ENCODE measurements at places on chromosomes 7 and 10. TPM values are rescaled to one million over a fixed set of nuclear protein-coding genes. Genes with fewer than 3 reads are reported as not detected.

Gene SPDYE11
- total RNA-seq: not detected

GRCh38 chr10:17847585-17848296 is 38.6 kb downstream of the MRC1 start:
- no peak for DNase-seq
- no peak overlapping the region for H3K4me3 ChIP-seq
- peaks cover 1% of the 10 kb centered on the region for H3K27me3 ChIP-seq
- peaks cover 2% of the 10 kb centered on the region for H3K4me1 ChIP-seq
- no peaks in the 10 kb centered on the region for H3K36me3 ChIP-seq
- H3K27ac ChIP-seq: no peak overlapping the region

Gene PPP1R3A
- total RNA-seq: not detected

- H3K4me1 ChIP-seq: peaks cover 19% of the 10 kb centered on the region
- H3K4me3 ChIP-seq: no peak overlapping the region
- DNase-seq: no peak
- H3K27ac ChIP-seq: no peak overlapping the region
- H3K27me3 ChIP-seq: no peaks in the 10 kb centered on the region
Measured at GRCh38 chr7:25615003-25615402, 386.7 kb upstream of the NPVF start.

Gene NPY4R
- total RNA-seq: not detected

GRCh38 chr7:27189295-27189996 is 4.4 kb upstream of the HOXA11 start:
- H3K27me3 ChIP-seq: peaks cover 89% of the 10 kb centered on the region
- DNase-seq: no peak
- peaks cover 43% of the 10 kb centered on the region for H3K4me1 ChIP-seq

- H3K27me3 ChIP-seq: peaks cover 26% of the 10 kb centered on the region
- no peak for DNase-seq
- no peak overlapping the region for H3K4me3 ChIP-seq
- H3K27ac ChIP-seq: no peak overlapping the region
Measured at GRCh38 chr7:5406957-5407945, 16.4 kb downstream of the TNRC18 start.

Gene ZNF467
- 0.15 TPM for total RNA-seq

DNA sequence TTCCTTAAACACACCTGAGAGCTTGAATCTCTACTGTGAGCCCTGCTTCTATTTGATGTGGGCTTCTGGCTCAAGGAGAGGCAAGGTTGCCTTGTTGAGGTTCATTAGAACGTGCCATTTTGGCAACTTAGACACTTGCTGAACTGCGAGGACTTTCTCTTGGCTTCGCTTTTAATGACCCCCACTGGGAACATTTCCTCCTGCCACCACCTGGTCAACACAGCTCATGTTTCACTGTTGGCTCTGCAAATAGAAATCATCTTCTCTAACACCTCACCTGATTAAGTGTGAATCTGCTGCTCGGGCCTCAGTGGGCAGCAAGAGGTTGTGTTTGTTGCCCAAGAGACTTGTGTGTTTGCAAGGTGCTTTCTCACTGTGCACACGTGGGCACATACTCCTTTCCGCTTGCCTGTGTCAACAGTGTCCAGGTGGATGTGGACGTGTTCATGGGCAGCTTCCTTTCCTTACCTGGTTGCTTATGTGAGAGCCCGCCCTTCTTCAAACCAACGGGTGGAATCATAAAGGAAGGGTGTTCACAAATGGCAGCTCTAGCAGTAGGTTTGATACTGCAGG is 147.0 kb downstream of the NRP1 start:
- H3K4me1 ChIP-seq: no peaks in the 10 kb centered on the region
- no peak for DNase-seq
- no peaks in the 10 kb centered on the region for H3K36me3 ChIP-seq
- H3K4me3 ChIP-seq: no peak overlapping the region

Gene RGR
- total RNA-seq: not detected

Gene NXPH1
- total RNA-seq: not detected

- H3K27ac ChIP-seq: no peak overlapping the region
- DNase-seq: no peak
- H3K4me3 ChIP-seq: no peak overlapping the region
- no peaks in the 10 kb centered on the region for H3K36me3 ChIP-seq
- H3K27me3 ChIP-seq: peaks cover 4% of the 10 kb centered on the region
Measured at GRCh38 chr10:47071891-47072290, 160.7 kb downstream of the PTPN20 start.

Gene TMEM229A
- total RNA-seq: not detected

DNA sequence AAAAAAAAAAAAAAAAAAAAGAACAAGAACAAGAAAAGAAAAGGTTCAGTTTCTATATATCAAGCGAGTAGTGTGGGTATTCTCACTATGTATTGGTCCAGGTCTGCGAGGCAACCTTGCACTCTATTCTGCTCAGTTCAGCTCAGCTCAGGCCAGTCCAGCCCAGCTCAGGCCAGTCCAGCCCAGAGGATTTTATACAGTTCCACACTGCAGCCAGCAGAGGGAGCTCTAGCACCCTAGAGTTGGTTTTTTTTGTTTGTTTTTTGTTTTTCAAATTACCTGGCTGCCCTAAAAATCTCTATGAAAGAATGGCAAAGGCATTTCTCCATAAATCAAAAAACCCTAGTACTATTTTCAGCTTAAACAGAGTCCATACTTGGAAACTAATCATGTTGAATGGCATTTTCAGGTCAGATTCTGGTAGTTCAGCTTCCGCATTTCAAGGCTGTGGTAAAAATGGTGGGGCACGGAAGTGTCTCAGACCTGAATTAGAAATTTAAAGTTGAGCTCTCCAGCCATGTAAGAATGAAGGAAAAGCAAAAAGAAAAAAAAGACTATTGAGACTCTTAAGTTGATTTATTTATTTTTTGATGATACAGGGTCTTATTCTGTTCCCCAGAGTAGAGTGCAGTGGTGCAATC is 55.2 kb upstream of the GSDME start:
- no peaks in the 10 kb centered on the region for H3K27me3 ChIP-seq

GRCh38 chr7:27767374-27767773 is 27.4 kb downstream of the TAX1BP1 start:
- H3K27ac ChIP-seq: peak overlapping the region; percentile 2
- H3K27me3 ChIP-seq: no peaks in the 10 kb centered on the region
- peaks cover 3% of the 10 kb centered on the region for H3K4me1 ChIP-seq
- no peak overlapping the region for H3K4me3 ChIP-seq

Gene CALML3
- not detected for total RNA-seq

DNA sequence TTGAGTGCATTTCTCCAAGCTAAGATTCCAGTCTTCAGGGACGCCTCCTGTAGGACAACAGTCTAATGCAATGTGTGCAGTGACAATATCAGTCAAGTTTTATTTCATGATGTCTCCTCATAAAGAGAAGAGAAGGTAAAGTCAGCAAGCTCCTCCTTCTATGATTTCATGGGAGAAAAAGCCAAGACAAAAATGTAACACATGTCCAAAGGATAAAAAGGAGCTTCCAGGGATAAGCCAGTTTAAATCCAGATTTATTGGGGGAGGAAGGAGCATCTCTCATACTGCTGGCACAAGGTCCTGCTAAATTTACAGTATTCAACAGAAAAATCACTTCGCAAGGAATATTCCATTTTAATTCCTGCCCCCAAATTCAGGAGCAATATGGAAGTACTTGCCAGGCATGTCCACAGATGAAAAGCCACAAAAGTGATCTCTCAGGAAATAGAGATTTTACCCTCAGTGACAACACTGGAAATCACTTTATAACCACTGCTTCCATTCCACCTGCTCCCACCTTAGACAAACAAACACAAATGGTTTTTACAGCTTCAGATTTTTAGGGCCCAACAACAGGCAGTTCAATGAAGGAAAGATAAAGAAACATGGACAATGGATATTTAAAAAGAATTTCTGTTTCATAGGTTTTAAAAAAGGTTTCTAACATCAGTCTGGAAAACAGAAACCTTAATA is 677.5 kb upstream of the C7orf33 start:
- H3K27ac ChIP-seq: no peak overlapping the region
- no peak for DNase-seq
- H3K36me3 ChIP-seq: no peaks in the 10 kb centered on the region
- H3K27me3 ChIP-seq: no peaks in the 10 kb centered on the region

DNA sequence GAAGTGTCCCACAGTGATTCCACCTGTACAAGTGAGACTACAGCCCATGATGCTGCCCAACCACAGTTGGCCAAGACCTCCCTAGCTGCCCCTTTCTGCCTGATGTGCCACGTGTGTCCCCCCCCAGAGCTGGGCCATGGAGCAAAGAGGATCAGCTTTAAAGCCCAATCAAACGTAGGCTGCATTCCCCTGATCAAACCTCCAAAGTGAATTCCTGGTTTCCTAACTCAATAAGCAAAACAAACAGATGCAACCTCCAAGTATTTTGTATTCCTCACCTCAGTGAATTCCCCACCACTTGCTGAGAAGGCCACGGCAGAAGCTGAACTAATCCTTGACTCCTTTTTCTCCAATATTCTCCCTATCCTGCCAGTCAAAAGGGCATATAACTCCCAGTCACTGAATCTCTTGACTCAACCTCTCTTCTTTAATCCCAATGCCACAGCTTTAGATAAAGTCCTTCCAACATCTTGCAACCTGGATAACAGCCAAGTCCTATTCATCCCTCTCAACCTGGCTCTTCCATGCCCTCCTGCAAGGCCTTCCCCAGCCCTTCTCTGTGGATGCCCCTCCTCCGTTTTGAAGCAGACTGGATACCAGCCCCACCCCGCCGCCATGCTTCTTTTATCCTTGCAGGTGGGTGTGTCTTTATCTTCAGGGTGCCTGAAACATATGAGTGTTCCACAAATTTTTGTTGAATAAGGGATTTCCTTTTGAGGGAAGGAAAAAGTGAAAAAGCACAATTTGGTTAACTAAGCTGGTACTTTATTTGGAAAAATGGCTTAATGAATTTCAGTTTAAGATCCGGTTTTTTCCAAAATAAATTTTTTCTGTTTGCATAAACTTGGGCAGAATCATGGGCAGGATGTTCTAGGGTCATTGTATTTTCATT is 285.2 kb upstream of the MKLN1 start:
- H3K27me3 ChIP-seq: no peaks in the 10 kb centered on the region
- no peak for DNase-seq
- H3K27ac ChIP-seq: no peak overlapping the region
- H3K4me3 ChIP-seq: no peak overlapping the region

GRCh38 chr10:70586348-70586930 is 16.1 kb downstream of the PRF1 start:
- no peak overlapping the region for H3K4me3 ChIP-seq
- no peaks in the 10 kb centered on the region for H3K36me3 ChIP-seq
- H3K27me3 ChIP-seq: peaks cover 20% of the 10 kb centered on the region
- no peak for DNase-seq
- peaks cover 9% of the 10 kb centered on the region for H3K4me1 ChIP-seq

GRCh38 chr10:51886438-51887068 is 187.2 kb upstream of the CSTF2T start:
- DNase-seq: no peak
- H3K27ac ChIP-seq: no peak overlapping the region
- no peak overlapping the region for H3K4me3 ChIP-seq
- no peaks in the 10 kb centered on the region for H3K4me1 ChIP-seq
- H3K27me3 ChIP-seq: peaks cover 4% of the 10 kb centered on the region
- no peaks in the 10 kb centered on the region for H3K36me3 ChIP-seq

- H3K4me3 ChIP-seq: peak overlapping the region; percentile 76
- H3K36me3 ChIP-seq: peaks cover 18% of the 10 kb centered on the region
- H3K27me3 ChIP-seq: no peaks in the 10 kb centered on the region
- peak; percentile 63 for DNase-seq
- peak overlapping the region; percentile 85 for H3K27ac ChIP-seq
Measured at GRCh38 chr10:6200734-6201515, 1.8 kb upstream of the PFKFB3 start.

GRCh38 chr7:30890226-30890625 is 21.4 kb upstream of the AQP1 start:
- H3K36me3 ChIP-seq: no peaks in the 10 kb centered on the region
- no peaks in the 10 kb centered on the region for H3K4me1 ChIP-seq
- DNase-seq: no peak

DNA sequence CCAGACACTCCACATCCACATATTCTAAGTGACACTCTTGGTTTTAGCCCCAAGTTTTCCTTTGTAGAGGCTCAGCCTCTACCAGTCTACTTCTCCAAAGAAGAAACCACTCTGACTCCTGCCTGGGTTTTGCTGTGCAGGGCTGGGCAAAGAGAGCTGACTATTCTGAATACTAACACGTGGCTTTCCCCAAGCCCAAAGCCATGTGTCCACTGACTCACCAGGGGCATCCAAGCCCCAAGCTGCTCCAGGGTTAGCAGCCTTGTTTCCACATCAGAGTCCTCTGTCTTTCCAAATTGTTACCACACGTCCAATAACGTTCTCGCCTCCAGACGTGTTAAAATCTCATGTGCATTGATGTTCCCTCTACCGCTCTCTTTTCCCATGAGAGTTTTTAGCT is 8.7 kb downstream of the GALNTL5 start:
- no peaks in the 10 kb centered on the region for H3K27me3 ChIP-seq
- H3K36me3 ChIP-seq: no peaks in the 10 kb centered on the region

Gene SLC39A12
- total RNA-seq: not detected

Gene WDR86
- total RNA-seq: 0.77 TPM

DNA sequence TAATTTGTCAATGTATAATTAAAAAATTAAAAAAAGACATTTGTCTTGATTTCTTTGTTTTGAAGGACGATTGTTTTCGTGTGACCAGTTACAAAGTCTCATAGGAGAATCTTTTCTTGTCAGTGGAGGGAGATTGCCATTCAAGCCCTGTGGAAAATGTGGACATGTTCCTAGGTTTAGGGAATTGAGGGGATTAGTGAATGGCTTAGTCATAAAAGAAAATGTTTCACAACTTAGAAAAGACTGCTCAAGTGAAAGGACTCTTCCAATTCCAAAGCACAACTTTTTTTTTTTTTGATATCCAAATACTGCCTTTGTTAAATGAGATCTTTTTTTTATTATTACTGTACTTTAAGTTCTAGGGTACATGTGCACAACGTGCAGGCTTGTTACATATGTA is 140.7 kb upstream of the HABP2 start:
- no peaks in the 10 kb centered on the region for H3K36me3 ChIP-seq
- no peak overlapping the region for H3K27ac ChIP-seq
- H3K27me3 ChIP-seq: peaks cover 11% of the 10 kb centered on the region
- no peaks in the 10 kb centered on the region for H3K4me1 ChIP-seq
- DNase-seq: no peak

GRCh38 chr10:78968943-78969342 is 99.8 kb upstream of the ZMIZ1 start:
- H3K27me3 ChIP-seq: no peaks in the 10 kb centered on the region
- H3K4me3 ChIP-seq: no peak overlapping the region
- no peaks in the 10 kb centered on the region for H3K36me3 ChIP-seq
- no peak for DNase-seq
- peaks cover 5% of the 10 kb centered on the region for H3K4me1 ChIP-seq

GRCh38 chr10:73591935-73592699 is 975 bp upstream of the USP54 start:
- H3K27me3 ChIP-seq: no peaks in the 10 kb centered on the region
- peaks cover 23% of the 10 kb centered on the region for H3K4me1 ChIP-seq
- DNase-seq: peak; percentile 30
- peak overlapping the region; percentile 27 for H3K27ac ChIP-seq
- no peaks in the 10 kb centered on the region for H3K36me3 ChIP-seq
- peak overlapping the region; percentile 17 for H3K4me3 ChIP-seq

Measured in activated CD4-positive, alpha-beta T cell treated with anti-CD3 and anti-CD28 coated beads, Interleukin-2, amount 10 ng/mL, durations not matched to agents 7 days and 5 days (primary cell).